ENCODE measurements at places on chromosomes 5 and 9. TPM values are rescaled to one million over a fixed set of nuclear protein-coding genes. Genes with fewer than 3 reads are reported as not detected.

- no peak overlapping the region for H3K4me3 ChIP-seq
- no peaks in the 10 kb centered on the region for H3K27me3 ChIP-seq
These were observed 52.5 kb downstream of the ZFAND5 start for GRCh38 chr9:72312386-72312987.

GRCh38 chr9:124594225-124594624 is 87.0 kb upstream of the NR5A1 start:
- DNase-seq = no peak
- H3K4me3 ChIP-seq = peak overlapping the region; percentile 19
- no peaks in the 10 kb centered on the region for H3K27me3 ChIP-seq
- peaks cover 43% of the 10 kb centered on the region for H3K4me1 ChIP-seq
- peak overlapping the region; percentile 23 for H3K27ac ChIP-seq

PCDHGA10 gene
- total RNA-seq = 0.07 TPM

AQP7 gene
- 0.13 TPM for total RNA-seq

DNA sequence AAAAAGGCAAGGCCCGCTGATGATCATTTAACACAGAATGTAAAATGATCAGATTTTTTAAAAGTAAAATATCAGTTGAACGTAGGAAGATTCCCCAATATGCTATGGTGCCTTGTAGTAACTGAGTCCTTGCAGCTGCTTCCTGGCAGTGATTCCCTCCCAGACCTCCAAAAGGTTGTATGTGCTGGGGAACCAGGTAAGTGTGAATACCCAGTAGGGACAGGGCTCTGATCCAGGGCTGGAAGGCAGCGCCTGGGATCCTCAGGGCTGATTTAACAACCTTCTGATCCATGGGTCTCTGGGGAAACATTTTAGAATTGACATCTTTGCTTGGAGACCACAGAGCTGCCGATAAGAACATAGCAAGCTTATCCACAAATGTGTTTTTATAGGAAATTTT is 76.7 kb upstream of the IL6ST start:
- no peak overlapping the region for H3K27ac ChIP-seq
- H3K27me3 ChIP-seq = no peaks in the 10 kb centered on the region
- H3K36me3 ChIP-seq = no peaks in the 10 kb centered on the region
- peaks cover 6% of the 10 kb centered on the region for H3K4me1 ChIP-seq
- H3K4me3 ChIP-seq = no peak overlapping the region
- no peak for DNase-seq

NEURL1B gene
- 0.04 TPM for total RNA-seq

GRCh38 chr5:21810737-21811316 is 1042.3 kb downstream of the CDH12 start:
- no peak overlapping the region for H3K27ac ChIP-seq
- H3K4me3 ChIP-seq = no peak overlapping the region
- no peaks in the 10 kb centered on the region for H3K36me3 ChIP-seq

ABITRAM gene
- total RNA-seq = 19.7 TPM

IFNA21 gene
- not detected for total RNA-seq

GRCh38 chr9:121551985-121552753 is 52.5 kb upstream of the GGTA1 start:
- no peak overlapping the region for H3K4me3 ChIP-seq
- no peaks in the 10 kb centered on the region for H3K4me1 ChIP-seq
- H3K36me3 ChIP-seq = no peaks in the 10 kb centered on the region
- no peak for DNase-seq
- peaks cover 38% of the 10 kb centered on the region for H3K27me3 ChIP-seq

INSL4 gene
- total RNA-seq = not detected

PCDHA4 gene
- 0.04 TPM for total RNA-seq

DNA sequence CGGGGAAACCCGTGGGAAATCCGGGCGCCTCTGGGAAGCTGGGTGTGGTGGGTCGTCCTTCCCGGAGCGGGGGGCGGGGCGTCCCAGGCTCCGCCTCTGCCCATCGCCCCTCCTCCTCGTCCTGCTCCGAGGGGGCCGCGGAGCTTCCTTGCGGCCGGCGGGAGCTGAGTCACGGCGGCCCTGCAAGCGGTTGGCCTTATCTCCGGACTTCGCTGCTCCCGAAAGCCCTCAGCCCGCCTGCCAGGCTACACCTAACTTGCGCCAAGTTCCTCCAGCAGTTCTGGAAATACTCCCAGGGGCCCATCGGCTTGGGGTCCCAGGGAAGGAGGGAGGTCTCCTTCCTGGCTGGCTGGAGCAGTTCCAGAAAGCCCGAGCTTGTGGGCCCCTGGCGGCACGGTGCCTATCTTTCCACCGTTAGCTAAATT is 54.1 kb upstream of the CDKN2AIPNL start:
- H3K27me3 ChIP-seq = no peaks in the 10 kb centered on the region
- DNase-seq = peak; percentile 95
- peak overlapping the region; percentile 46 for H3K4me3 ChIP-seq
- H3K36me3 ChIP-seq = no peaks in the 10 kb centered on the region
- peak overlapping the region; percentile 99 for H3K27ac ChIP-seq

- H3K27ac ChIP-seq = no peak overlapping the region
- no peaks in the 10 kb centered on the region for H3K36me3 ChIP-seq
- no peak for DNase-seq
- no peaks in the 10 kb centered on the region for H3K27me3 ChIP-seq
- no peaks in the 10 kb centered on the region for H3K4me1 ChIP-seq
These were observed 25.5 kb downstream of the MEGF9 start for GRCh38 chr9:120688758-120689157.

GRCh38 chr9:121840838-121841760 is 189.7 kb downstream of the DAB2IP start:
- H3K4me3 ChIP-seq = no peak overlapping the region
- no peaks in the 10 kb centered on the region for H3K36me3 ChIP-seq
- H3K4me1 ChIP-seq = no peaks in the 10 kb centered on the region
- H3K27ac ChIP-seq = no peak overlapping the region

GRCh38 chr9:131631306-131631705 is 86.0 kb downstream of the PRRT1B start:
- peaks cover 18% of the 10 kb centered on the region for H3K4me1 ChIP-seq
- no peak for DNase-seq
- no peak overlapping the region for H3K4me3 ChIP-seq
- H3K27ac ChIP-seq = no peak overlapping the region
- peaks cover 22% of the 10 kb centered on the region for H3K36me3 ChIP-seq
- no peaks in the 10 kb centered on the region for H3K27me3 ChIP-seq

DNA sequence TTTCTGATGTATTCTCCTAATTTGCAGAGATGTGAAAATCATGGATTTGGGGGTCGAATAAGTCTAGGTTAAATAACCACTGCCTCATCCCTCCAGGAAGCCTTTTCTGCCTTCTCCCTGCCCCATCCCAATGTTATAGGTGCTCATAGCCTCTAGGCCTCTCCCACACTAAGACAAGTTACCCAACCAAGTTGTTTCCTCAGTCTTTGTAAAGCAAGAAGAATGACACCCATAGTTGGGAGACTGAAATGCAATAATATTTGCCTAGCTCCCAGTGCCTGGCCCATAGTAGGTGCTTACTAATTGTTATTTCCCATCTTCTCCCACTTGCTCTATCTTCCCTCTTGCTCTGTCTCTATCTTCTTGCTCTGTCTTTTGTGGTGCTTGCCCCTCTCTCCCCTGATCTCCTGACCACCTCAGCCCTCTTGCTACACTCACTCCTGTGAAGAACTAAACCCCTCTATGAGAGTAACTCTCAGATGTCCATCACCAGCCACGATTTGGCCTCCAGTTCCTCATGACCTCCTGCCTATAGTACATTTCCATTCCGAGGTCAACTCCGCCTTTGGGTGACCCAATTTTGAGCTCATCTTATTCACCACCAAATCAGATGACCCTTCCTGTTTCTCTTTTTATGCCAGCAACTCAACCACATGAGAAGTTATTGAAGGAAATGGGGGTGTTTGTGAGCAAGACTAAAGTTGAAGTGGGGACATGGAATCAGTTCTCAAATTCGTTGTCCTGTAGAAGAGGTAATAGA is 7.0 kb downstream of the AFAP1L1 start:
- no peak for DNase-seq
- no peak overlapping the region for H3K27ac ChIP-seq
- H3K4me3 ChIP-seq = no peak overlapping the region
- H3K4me1 ChIP-seq = no peaks in the 10 kb centered on the region
- peaks cover 31% of the 10 kb centered on the region for H3K27me3 ChIP-seq

GRCh38 chr5:39092581-39093351 is 18.6 kb upstream of the RICTOR start:
- H3K4me3 ChIP-seq = no peak overlapping the region
- peaks cover 2% of the 10 kb centered on the region for H3K4me1 ChIP-seq
- no peaks in the 10 kb centered on the region for H3K36me3 ChIP-seq
- H3K27me3 ChIP-seq = no peaks in the 10 kb centered on the region

DNA sequence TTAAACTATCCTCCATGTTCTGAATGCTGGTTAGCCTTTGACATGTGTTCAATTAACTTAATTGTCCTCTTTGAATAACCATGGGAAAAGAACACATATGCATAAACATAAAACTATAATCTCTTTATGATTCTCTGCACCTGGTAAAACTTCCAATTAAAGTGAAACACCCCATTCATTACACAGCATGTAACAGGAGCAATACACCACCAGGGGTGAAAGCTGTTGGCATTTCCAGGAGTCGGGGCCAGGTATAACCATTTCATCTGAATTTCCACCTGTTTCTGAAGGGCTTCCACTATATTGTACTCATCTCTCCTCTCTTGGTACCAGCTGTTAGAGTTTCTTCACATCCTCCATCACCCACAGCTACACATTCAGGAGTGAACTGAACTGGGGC is 303.8 kb downstream of the EDIL3 start:
- no peak overlapping the region for H3K27ac ChIP-seq
- no peak for DNase-seq

DNA sequence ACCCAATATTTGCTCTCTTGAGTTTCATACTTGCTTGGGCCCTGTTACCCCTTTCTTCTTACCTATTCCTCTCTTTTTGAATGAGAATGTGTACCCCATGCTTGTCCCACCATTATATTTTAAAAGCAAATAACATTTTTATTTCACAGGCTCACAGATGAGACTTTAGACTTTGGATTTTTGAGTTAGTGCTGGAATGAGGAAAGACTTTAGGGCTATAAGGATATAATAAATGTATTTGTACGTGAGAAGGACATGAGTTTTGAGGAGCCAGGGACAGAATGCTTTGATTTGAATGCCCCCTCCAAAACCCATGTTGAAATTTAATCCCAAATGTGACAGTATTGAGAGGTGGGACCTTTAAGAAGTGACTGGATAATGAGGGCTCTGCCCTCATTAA is 33.1 kb upstream of the TNPO1 start:
- H3K27ac ChIP-seq = no peak overlapping the region
- no peaks in the 10 kb centered on the region for H3K27me3 ChIP-seq
- no peak for DNase-seq
- no peaks in the 10 kb centered on the region for H3K36me3 ChIP-seq
